ENCODE measurements at places on chromosomes 1 and 21.

DNA sequence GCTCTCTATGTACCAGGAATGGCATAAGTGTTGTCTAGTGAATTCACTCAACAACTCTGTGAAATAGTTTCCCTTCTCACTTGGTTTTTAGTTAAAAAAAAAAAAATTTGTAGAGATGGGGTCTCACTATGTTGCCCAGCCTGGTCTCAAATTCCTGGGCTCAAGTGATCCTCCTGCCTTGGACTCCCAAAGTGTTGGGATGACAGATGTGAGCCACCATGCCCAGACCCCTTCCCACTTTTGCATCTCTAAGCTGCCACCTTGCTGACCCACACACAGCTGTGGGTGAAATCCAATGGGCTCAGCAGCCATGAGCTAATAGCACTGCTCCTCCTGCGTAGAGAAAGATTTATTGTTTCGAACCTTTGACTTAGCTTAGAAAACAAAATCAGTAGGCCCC, 33.5 kb downstream of the NEK2 start:
- DNase-seq: no peak

- DNase-seq: no peak
Measured at GRCh38 chr1:100582943-100583342, 45.0 kb downstream of the GPR88 start.

DNA sequence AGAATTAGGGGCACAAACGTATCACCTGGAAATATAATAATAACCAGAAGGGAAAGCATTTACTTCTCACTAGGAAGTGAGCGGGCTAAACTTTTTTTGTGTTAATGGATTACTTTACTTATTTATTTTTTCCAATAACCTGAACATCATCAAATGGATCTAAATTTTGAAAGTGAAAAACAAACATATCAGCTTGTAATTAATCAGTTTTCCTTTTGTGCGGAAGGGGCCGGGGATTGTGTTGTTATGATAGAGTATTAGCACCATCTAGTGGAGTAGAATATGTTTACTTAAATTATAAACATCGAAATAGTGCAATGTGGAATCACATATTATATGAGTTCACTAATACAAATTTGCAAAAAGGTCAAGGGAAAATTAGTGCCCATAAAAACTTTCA, 9.0 kb downstream of the CFH start:
- DNase-seq: no peak

DNA sequence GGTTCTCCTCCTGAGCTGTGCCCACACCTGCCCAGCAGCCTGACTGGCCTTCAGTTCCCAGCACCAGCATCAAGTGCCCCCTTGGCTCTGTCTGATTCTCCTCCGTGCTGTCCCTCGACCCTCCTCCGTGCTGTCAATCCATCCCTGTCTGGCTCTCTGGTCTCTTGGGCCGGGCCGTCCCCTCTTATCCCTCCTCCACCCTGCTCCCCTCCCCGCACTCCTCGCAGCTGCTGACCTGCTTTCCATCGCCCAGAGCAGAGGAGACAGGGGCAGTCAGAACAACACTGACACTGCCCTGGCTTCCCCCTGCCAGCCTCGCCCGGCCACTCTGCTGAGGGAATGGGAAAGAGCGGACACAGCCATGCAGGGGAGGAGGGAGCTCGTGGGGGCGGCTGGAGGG, 267.4 kb downstream of the CAMTA1 start:
- DNase-seq: no peak

GRCh38 chr1:4762146-4762545, 107.7 kb downstream of the AJAP1 start:
- DNase-seq: no peak

GRCh38 chr1:54567961-54568360, 19.9 kb downstream of the ACOT11 start:
- no peak for DNase-seq

DNA sequence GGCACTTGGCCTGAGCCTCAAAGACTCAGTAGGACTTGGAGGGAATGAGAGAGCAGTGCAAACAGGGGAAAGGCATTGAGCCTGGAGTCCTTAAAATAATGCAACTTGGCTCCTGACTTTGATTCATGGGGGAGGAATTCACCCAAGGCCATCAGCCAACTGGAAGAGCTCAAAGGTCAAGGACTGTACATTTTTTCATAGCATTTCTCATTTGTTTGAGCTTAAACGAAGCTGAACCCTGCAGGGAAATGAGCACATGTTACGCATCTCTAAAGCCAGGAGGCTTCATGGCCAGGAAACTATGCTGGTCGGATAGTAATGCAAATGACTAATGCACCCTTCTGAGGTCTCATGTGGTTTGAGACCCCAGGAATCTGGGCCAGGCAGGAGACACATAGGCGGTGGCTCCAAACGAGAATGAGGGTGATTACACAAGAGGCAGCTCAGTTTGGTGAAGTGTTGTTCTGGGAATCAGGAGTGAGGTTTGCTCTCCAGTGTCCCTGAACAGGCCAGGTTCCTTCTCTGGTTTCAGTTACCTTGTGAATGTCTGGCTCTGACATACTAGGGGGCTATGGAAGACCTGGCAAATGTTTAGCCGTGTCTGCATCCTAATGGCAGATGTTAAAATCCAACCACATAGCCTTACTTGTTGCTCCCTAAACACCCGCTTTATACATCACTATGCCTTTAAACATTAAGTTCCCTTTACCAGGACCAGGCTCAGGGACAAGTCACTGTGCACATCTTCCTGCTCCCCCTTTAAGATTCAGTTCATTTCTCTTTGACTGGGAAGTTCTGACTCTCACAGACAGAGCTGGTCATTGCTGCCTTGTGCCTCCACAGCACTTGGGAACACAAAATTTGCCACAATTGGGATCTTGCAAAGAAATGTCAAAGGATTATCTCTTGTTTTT, 503.9 kb upstream of the USP24 start:
- DNase-seq: peak; percentile 85

DNA sequence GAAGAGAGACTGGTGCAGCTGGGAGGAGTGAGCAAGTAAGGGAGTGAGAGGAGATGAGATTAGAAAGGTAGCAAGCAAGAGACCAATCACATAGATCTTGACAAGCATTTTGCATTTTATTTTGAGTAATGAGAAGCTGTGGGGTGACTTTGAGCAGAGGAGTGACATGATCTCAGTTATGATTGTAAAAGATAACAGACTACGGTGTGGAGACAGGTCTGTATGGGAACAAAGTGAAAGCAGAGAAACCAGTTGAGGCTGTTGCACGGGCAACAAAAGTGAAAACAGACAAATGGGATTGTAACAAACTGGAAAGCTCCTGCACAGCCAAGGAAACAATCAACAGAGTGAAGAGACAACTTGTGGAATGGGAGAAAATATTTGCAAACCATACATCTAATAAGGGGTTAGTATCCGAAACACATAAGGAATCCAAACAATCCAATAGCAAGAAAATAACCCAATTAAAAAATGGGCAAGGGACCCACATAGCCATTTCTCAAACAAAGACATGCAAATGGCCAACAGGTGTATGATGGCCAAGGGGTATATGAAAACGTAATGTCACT, 68.4 kb downstream of the SNRPE start:
- no peak for DNase-seq

Data from amniotic stem cell (primary cell).